ENCODE measurements at places on chromosomes 16 and 17.
A peak's percentile ranks its signal among the peaks of the same experiment; 100 is the strongest.

- DNase-seq = peak; percentile 25
Measured at GRCh38 chr16:24972608-24973220, 42.5 kb downstream of the ARHGAP17 start.

DNA sequence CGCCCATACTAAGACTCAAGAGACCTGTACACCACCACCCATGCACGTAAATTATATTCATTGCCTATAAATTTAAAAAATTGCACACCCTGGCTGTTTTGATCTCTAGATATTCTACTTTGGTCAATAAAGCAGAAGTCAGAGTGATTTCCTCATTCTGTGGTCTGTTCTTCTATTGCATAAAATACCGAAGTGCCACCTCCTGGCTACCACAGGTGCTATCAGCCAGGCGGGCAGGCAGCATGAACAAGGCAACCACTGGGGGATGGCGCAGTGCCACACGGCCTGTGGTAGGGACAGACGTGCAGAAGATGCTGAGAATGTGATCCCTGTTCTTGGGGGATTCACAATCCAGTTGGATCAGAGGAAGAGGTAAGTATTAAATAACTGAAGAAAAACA, 122.3 kb downstream of the CDK5R1 start:
- peak; percentile 66 for DNase-seq

- DNase-seq = no peak
Measured at GRCh38 chr17:16259926-16260325, 42.9 kb downstream of the PIGL start.

DNA sequence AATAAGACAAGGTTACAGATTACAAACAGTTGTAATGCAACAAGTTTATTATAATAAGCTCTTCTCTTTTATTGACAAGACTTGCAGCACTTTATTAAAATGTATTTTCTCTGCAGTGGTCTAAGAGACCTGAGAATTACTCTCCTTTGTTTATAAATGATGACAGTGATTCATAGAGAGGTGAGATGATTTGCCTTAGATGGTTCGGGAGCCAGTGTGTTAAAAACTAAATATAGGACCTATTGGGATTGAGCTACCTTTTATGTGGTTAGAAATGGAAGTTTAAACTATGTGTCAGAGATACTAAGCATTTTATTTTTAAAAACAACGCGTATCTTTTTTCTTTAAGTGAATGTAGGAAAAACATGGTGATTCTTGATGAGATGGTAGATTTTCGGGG, 2.9 kb upstream of the KRTAP3-3 start:
- DNase-seq = no peak

DNA sequence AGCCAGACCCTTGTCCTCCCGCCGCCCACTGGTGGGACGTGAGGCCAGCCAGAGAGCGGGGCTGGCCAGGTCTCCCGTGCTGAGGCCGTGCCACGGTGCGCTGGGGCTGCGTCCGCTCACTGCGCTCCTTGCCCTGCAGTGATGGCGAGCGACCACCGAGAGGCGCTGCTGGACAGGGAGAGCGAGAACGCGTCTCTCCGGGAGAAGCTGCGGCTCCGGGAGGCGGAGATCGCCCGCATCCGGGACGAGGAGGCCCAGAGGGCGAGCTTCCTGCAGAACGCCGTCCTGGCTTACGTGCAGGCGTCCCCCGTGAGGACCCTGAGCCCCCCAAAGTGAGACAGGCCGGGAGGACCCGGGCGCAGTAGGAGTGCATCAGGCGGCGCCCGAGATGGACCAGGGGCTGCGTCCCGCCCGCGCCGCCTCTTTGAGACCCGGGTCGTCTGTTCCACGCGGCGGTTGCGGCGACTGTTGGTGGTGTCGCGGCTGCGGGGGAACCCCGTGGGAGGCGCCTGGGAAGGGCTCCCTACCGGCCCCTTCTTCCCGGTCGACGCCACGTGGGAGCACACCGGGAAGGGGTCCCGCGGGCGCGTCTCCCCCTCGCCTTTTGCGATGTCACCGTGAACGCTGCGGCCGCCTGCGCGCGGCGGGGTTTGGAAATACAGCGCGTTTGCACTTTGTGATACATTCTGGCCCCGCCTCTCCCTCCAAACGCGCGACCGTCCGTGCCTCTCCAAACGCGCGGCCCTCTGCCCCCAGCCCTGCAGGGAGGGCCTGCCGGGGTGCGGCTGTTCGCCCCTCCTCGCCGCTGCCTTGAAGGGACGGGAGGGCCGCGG, 792 bp upstream of the RAC3 start:
- peak; percentile 89 for DNase-seq

GRCh38 chr16:47644661-47645060, 183.5 kb downstream of the PHKB start:
- DNase-seq = no peak

- DNase-seq = peak; percentile 41
Measured at GRCh38 chr17:72422505-72423285, 301.9 kb downstream of the SOX9 start.

- no peak for DNase-seq
Measured at GRCh38 chr16:53084746-53085334, 30.0 kb downstream of the CHD9 start.

GRCh38 chr17:83062818-83063671, 16.4 kb upstream of the METRNL start:
- no peak for DNase-seq

GRCh38 chr17:46977348-46977747, 1.7 kb downstream of the RPRML start:
- DNase-seq = no peak
